ENCODE measurements at places on chromosomes 1 and 21.
A peak's percentile ranks its signal among the peaks of the same experiment; 100 is the strongest.

DNA sequence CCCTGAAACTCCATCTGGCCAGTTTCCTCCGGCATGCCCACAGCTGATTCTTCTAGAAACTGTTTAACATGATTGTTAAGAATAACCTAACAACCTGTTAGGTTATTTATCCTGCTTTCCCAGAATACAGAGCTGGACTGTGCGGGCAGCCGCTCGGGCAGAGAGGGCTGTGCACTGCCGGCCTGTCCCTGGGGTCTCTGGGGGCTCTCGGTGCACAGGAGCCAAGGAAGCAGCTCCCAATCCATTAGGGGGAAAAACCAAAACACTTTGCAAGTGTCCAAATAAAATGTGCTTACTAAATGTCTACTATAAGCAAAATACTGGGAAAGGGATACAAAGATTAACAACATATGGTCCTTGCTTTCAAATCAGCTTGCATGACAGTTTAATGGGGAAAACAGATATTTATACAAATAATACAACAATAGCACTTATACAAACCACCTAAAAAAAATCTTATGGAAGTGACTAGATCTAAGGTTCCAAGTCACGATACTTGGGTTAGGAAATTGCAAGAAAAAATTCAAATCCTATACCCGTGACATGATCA is 50.7 kb downstream of the HLCS start:
- no peak for DNase-seq

DNA sequence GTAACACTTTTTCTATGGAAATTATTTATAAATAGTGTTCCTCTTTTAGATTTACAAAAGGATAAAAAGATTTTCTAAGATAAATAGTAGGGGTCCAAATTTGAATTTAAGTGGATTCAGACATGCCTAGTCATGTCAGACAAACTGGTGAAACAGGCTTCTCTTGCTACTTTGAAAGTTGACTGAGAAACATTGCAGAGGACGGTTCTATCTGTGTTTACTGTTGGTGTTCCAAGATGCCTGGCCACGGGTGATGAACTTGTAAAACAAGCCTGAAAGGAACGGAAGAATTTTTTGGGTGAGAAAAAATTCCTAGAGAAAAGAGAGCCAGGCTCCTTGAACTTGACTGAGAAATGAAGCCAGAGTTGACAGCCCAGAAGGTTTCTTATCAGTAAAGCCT is 2.2 kb downstream of the KRTAP19-1 start:
- DNase-seq, result no peak

- no peak for DNase-seq
Measured at GRCh38 chr1:20711285-20712214, 6.3 kb downstream of the KIF17 start.

GRCh38 chr1:206509612-206510257 is 2.4 kb downstream of the RASSF5 start:
- DNase-seq, result no peak

DNA sequence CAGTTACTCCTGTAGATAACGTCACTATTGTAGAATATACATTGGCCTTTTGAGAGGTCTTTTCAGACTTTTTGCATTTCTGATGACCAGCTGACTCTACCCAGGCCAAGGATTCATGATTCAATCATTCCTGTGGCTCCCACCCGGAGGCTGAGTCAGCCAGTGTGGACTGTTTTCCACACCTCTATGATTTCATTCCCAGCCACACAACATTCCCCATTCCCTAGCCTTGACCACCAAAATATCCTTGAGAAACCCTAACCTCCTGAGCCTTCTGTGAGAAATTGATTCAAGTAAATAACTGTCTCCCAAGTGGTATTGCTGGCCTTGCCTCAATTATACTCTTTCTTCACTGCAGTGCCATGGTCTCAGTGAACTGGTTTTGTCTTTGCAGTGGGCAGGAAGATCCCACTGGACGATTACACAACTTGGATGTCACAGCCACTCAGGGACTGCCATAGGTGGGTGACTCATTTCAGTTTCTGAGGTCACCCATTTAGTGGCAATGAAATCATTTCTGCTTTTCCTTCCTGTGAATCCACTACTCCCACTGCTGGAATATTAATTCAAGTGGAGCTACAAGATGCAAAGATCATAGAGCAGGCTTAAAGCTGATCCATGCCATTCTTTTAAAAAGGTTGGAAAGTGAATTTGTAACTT is 518.6 kb upstream of the ZP4 start:
- no peak for DNase-seq

DNA sequence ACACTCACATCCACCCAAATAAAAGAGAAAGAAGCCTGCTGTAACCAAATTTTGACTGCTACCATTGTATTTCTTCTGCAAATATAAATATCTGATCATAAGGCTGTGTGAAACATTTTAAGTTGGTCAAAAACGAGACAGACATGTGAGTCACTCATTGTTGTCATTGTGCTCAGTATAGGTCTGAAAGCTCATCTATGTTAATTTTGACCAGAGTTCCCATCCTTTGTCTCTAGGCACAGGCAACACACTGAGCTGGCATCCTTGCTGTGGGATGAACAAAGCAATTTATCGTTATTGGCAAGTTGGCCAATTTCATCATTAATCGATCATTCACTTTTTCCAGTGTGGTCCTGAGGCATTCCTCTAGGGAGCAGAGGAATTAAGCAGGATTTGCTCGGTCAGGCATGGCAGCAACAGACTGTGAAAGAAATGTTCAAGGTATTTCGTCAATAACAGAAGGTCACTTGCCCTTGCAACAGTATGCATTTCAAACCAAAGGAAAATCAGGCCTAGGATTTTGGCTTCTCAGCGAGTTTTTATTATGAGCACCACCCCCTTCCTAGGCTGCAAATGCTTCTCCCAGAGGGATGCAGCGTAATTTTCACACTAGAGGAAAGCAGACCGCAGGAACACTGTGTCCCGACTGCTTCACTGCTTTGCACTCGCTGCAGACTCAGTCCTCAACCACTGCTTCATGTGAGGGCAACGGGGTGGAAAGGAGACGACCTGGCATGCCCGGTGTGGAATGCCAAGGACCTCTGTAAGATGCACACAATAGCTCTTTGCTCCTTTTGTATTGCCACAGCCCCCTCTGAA is 87.9 kb upstream of the SMYD2 start:
- no peak for DNase-seq

- DNase-seq, result peak; percentile 11
Measured at GRCh38 chr1:48776393-48777218, at the start of gene BEND5. BEND5 (minus strand) TSS chr1:48776891; CDS start chr1:48776831, 60 bp downstream.

DNA sequence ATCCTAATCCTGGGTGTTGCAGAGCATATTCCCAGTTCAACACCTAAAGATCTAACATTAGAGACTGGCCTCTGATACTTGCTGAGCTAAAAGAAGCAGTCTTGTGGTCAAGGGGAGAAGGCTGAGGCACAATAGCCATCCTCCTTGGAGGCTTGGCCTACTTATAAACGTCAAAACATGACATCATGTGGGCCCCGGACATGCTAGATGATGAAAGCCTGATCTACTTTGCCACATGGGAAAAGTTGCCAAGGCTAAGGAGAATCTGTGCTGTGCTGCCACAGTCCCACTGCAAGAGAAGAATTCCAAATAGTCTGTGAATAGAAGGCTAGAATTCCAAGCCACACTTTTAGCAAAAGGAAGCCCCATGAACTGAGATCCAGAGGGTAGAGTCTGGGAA is 43.9 kb upstream of the SAMD13 start:
- no peak for DNase-seq

DNA sequence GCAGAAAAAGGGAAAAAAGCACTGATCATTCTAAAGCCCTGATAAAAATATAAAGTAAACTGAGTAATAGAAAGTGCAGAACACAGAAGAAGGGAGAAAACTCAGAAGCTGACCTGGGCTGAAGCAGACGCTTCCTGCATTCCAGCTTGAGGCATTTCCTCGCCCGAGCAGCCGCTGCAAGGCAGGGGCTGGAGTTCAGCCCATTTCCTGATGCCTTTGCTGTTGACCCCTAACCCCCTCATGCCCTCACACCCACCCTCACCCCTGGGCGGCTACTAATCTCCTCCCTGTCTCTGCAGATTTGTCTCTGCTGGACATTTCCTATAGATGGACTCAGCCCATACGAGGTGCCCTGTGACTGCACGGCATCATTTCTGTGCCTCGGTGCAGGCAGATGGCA is 227.8 kb downstream of the NPHP4 start:
- DNase-seq, result no peak

- DNase-seq, result no peak
Measured at GRCh38 chr1:205319081-205320018, 2.2 kb downstream of the NUAK2 start.

DNA sequence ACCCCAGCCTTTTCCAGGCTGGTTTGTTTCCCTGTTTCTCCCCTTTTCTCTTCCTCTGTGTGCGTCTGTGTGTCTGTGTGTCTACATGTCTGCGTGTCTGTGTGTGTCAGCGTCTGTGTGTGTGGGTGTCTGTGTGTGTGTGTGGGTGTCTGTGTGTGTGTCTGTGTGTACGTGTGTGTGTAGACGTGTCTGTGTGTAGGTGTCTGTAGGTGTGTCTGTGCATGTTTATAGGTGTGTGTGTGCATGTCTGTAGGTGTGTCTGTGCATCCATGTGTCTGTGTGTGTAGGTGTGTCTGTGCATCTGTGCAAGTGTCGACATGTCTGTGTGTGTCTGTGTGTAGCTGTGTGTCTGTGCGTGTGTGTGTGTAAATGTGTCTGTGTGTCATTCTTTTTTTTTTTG is 3.3 kb downstream of the TTLL10 start:
- no peak for DNase-seq

- DNase-seq, result no peak
Measured at GRCh38 chr1:15326691-15327588, 79.9 kb downstream of the FHAD1 start.

GRCh38 chr1:109468903-109469302 is 2.6 kb downstream of the SYPL2 start:
- DNase-seq, result no peak

- no peak for DNase-seq
Measured at GRCh38 chr1:84299536-84300170, 1.9 kb upstream of the SAMD13 start.

GRCh38 chr1:72281637-72282270 is 585 bp downstream of the NEGR1 start:
- no peak for DNase-seq

GRCh38 chr1:33025180-33025569 is 11.5 kb downstream of the AK2 start:
- DNase-seq, result no peak

DNA sequence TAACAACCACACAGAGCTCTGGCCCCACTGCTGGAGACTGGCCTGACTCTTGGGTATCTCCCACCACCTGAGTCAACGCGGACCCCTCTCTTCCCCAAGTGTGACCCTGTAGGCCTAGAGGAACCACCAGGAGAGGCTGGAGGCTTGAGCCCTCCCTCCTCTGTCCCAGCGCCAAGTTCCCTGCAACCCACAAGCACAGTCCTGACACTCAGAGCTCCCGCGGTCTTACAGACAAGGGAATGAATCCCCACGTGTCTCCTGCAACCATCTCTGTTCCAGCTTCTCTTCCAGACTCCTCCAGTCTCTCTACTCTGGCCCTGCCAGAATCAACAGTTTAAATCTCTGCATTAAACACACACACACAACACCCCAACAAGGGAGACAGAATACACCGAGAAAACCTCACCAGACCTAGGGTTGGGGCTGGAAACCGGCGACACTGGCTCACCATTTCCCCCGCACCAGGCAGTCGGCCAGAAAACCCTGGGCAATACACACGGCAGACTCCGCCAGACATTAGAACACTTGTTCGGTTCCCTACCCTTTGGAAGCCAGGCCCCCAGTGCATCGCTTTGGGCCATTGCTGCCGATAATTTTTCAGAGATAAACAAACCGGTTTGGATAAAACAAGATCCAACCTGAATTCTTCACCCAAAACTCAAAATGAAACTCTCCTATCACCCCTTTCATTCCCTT is 21.7 kb downstream of the CASZ1 start:
- no peak for DNase-seq

- no peak for DNase-seq
Measured at GRCh38 chr21:33578214-33578613, 10.3 kb downstream of the DONSON start.

- DNase-seq, result no peak
Measured at GRCh38 chr1:86787621-86788020, 83.2 kb downstream of the SH3GLB1 start.

- no peak for DNase-seq
Measured at GRCh38 chr1:204970937-204971336, 72.1 kb upstream of the CNTN2 start.

- no peak for DNase-seq
Measured at GRCh38 chr1:230431527-230431926, 5.4 kb upstream of the PGBD5 start.

- no peak for DNase-seq
Measured at GRCh38 chr1:26554781-26555180, 25.2 kb downstream of the RPS6KA1 start.

DNA sequence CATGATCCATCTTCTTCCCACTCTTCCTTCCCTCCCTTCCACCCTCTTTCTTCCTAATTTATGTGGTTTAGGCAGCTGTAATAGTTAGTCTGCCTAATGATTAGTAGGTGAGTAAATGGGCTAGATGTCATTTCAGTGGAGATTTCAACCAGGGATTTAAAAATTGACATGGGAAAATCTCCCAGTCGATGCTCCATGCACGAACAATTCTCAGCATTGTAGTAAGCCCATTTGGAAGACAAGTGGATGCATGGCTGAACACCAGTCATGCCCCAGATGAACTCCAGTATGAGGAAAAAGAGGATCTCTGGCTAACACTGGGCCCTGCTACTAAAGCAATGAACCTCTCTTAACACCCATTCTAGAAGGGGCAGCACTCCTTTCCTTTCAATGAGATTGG is 25.3 kb downstream of the CHI3L2 start:
- DNase-seq, result no peak

DNA sequence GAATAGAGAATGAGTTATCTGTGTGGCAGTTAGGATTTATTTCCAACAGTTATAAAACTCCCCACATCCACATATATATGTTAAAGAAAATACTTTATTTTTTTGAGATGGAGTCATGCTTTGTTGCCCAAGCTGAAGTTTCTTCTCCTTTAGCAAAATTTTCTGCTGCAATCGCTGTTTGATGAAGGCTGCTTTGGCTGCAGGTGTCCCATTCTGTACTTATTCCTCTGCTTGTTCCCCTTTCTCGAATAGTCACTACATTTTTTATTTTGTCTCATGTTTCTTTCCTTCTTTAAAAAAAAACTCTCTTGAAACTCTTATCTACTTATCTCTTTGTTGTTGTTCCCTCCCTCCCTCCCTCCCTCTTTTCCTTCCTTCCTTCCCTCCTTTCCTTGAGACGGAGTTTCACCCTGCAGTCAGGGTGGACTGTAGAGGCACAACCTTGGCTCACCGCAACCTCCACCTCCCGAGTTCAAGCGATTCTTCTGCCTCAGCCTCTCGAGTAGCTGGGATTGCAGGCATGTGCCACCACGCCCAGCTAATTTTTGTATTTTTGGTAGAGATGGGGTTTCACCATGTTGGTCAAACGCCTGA is 10.6 kb downstream of the OR2W3 start:
- no peak for DNase-seq

DNA sequence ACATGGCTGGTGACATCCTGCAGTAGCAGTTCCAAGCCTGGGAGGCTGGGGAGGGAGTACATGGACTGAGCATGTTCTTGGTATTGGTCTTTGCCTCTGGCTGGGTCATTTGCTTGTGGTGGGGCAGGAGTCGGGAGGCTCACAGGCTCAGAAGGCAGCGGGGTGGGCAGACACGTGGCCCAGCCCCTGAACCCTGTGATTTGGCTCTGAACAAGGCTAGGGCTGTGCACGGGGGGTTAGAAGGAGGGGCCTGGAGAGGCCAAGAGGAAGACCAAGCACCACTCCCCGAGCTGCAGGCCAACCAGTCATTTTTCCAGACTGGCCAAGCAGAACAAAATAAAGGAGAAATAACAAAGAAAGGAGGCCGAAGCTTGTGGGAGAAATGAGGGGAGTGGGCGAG is 9.7 kb upstream of the PRELP start:
- DNase-seq, result no peak
